ENCODE measurements at places on chromosomes 7 and 10. TPM values are rescaled to one million over a fixed set of nuclear protein-coding genes. Genes with fewer than 3 reads are reported as not detected.
A peak's percentile ranks its signal among the peaks of the same experiment; 100 is the strongest.

DNA sequence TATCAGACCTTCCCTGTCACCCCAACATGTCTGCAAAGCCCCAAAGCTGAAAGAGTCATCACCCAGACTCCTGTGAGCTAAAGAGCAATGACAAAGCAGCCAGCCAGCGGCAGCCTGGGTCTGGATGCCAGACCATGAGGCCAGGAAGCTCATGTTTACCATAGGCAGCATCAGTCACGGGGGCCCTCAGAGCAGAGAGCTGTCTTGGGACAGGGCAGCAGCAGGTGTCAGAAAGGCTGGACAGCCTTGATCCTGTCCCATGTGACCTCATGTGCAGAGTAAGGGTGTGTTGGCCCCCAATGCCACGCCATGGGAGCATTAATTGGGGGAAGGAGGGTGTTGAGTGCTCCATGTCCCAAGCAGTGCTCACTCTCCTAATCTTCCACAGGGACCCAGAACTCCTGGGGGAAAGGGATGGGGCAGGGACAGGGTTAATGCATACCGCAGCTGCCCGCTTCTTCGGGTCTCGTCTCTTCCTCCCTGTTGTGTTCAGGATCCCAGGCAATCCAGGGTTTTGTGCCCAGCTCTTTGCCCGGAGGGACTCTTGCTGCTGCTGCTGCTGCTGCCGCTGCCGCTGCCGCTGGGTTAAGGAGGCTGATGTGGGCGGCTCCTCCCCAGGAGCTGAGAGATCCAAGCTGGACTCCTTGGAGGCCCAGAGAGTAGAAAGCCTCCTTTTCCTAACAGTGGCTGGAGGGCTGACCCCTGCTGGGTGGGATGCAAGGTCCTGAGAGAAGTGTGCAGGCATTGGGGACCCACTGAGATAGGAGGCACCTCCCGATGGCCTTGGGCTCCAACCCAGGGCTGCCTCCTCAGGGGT lies 7.1 kb downstream of the CCDC201 start:
- DNase-seq, result no peak

DNA sequence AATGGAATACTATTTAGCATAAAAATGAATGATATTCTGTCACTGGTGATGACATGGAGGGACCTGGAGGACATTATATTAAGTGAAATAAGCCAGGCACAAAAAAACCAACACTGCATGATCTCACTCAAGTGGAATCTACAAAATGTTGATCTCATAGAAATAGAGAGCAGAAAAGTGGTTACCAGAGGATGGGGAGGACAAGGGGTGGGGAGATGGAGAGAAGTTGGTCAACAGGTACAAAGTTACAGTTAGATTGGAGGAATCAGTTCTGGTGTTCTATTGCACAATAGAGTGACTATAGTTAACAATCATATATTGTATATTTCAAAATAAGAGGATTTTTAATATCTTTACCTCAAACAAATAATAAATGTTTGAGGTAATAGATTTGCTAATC lies 24.7 kb upstream of the SLC18A3 start:
- DNase-seq, result peak; percentile 42

The IFRD1 gene
- 106 TPM for total RNA-seq

DNA sequence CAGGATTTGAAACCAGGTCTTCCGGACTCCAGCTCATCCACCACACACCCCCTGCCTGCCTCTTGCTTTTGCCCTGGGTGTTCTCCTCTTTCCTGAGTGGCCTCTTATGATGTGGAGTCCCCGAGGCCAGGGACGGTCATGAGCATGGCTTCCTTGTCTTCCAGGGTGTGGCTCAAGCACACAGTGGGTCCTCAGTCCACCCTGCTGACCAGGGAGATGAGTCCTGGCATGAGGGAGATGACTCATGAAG lies 32.8 kb downstream of the DNAJB12 start:
- no peak for DNase-seq

- DNase-seq, result no peak
Measured at GRCh38 chr7:43870316-43870715, 999 bp upstream of the MRPS24 start.

The IMMP2L gene
- total RNA-seq, result 14.6 TPM

GRCh38 chr10:111076191-111076681 lies 593 bp upstream of the ADRA2A start:
- peak; percentile 34 for DNase-seq

GRCh38 chr7:16347827-16348192 lies 73.5 kb downstream of the CRPPA start:
- peak; percentile 68 for DNase-seq

- no peak for DNase-seq
Measured at GRCh38 chr10:127585519-127586023, 36.5 kb downstream of the NPS start.

GRCh38 chr7:55469271-55469681 lies 103.0 kb downstream of the VOPP1 start:
- DNase-seq, result no peak

The PRR15 gene
- total RNA-seq, result not detected

The SLIT1 gene
- total RNA-seq, result 0.17 TPM

The NACAD gene
- total RNA-seq, result 1.3 TPM

The HERPUD2 gene
- total RNA-seq, result 32.5 TPM

- DNase-seq, result no peak
Measured at GRCh38 chr7:28802450-28802849, 155.7 kb downstream of the TRIL start.

- DNase-seq, result no peak
Measured at GRCh38 chr10:20233423-20233822, 417.2 kb downstream of the PLXDC2 start.

GRCh38 chr10:124975977-124976514 lies 34.1 kb downstream of the ZRANB1 start:
- DNase-seq, result peak; percentile 71

The CAV1 gene
- 174 TPM for total RNA-seq

GRCh38 chr10:33187427-33187999 lies 147.0 kb downstream of the NRP1 start:
- no peak for DNase-seq

DNA sequence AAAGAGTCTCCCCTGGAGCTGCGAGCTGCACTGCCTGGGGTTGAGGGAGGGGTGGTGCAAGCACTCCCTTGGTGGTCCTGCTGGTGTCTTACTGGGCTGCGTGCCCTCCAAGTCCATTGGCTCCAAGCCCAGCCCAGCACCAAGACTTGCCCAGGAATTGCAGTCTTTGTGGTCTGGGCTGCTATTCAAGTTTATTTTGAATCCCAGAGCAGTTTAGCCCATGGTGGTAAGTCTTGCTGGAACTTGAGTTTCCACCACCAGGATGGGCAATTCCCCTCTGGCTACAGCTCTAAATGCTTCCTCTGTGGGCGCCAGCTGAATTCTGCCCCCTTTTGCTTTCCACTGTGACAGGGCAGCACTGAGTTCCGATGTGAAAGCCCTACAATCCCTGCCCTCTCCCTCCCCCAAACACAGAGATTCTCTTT lies 25.1 kb downstream of the GALNT11 start:
- DNase-seq, result peak; percentile 83

The SCART1 gene
- 1.3 TPM for total RNA-seq

- no peak for DNase-seq
Measured at GRCh38 chr10:125137601-125138438, 22.5 kb downstream of the CTBP2 start.

- no peak for DNase-seq
Measured at GRCh38 chr7:158053183-158053915, 534.3 kb downstream of the PTPRN2 start.

The MRPS17 gene
- 20.8 TPM for total RNA-seq

The HOXA6 gene
- total RNA-seq, result 3.6 TPM

GRCh38 chr10:132443605-132443982 lies 46.6 kb downstream of the PWWP2B start:
- DNase-seq, result peak; percentile 45

- no peak for DNase-seq
Measured at GRCh38 chr10:99605351-99605750, 14.9 kb downstream of the SLC25A28 start.

DNA sequence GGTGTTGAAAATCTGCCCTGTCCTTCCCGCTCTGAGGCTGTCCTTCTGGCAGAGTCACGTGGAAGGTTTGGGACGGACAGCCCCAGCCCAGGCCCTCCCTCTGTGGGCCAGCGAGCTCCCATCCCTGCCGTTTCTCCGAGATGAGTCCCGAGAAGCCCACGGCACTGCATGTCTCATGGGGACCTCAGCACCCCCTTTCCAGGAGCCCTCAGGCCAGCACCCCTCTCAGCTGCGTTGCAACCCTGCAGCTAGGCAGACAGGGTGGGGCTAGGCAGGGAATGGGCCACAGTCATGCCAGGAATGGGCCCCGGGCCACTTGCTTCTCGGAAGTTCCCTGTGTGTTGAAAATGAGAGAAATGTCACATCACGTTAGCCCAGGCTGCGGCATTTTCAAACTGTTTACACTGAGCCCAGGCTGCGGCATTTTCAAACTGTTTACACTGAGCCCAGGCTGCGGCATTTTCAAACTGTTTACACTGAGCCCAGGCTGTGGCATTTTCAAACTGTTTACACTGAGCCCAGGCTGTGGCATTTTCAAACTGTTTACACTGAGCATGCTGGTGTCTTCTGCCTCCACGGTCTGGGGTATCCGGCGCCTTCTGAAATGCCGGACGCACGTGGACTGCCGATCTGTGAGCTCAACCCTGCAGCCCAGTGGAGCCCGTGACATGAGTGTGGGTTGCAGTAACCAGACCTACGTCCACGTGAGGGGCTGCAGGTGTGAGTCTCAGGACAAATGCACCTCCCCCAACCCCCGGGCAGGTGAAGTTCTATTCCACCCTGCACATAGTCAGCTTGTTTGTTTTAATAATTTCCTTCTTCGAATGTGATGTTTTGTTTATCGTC lies 42.6 kb downstream of the FAM20C start:
- peak; percentile 71 for DNase-seq

- no peak for DNase-seq
Measured at GRCh38 chr10:120931999-120932398, 80.8 kb downstream of the WDR11 start.

DNA sequence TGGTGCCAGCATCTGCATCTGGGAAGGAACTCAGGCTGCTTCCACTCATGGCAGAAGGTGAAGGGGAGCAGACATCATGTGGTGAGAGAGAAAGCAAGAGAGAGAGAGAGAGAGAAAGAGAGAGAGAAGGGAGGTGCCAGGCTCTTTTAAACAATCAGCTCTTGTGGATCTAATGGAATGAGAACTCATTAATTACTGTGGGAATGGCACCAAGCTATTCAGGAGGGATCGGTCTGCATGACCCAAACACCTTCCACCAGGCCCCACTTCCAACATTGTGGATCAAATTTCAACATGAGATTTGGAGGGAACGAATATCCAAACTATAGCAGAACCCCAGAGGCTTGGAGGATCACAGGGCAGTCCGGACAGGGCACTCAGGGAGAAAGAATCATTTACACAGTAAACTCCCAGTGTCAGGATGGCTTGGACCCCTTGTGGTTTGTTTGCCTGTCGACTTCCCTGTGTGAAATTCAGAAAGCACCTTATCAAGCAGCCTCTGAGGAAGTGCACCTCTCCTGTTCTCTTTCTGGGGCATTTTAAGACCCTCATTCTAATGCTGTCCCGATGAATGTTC lies 308.5 kb downstream of the REEP3 start:
- DNase-seq, result no peak

GRCh38 chr7:128448751-128449302 lies 6.9 kb upstream of the HILPDA start:
- no peak for DNase-seq

GRCh38 chr10:122140941-122141623 lies 130.0 kb upstream of the BTBD16 start:
- peak; percentile 95 for DNase-seq

DNA sequence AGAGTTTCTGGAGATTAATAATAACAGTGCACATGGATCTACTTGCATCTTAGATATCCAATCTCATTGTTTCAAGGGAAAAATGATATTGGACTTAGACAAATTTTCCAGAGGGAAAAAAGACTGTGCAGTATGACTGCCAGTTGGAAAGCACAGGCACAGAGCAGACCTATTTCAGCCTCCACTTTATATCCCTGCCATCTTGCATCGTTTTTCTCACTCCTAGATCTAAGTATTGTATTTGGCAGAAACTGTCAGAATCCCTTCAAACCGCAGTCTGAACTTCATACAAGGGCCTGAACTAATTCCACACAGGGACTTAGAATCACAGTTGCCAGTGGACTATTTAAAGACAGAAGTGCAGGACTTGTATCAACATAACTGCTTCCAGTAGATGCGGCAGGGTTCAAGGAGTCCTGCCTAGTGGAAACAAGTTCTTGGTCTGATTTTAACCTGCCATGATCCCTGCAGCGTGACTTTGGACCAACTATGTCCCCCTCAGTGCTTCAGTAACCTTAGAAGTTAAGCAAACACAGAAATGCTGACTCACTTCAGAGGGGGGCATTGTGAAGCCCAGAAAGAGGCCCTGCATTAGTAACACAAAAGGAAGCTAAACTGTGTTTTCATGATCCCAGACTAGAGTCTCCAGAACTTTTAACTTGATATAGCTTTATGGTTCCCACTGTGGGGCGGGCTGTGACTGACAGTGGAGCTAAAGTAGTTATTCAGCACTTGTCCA lies 95.7 kb upstream of the PALS2 start:
- DNase-seq, result peak; percentile 92

The ELMO1 gene
- 1.5 TPM for total RNA-seq

The SCIN gene
- total RNA-seq, result 0.17 TPM

- DNase-seq, result no peak
Measured at GRCh38 chr7:138237995-138238394, 161.7 kb downstream of the AKR1D1 start.

GRCh38 chr10:15460661-15461060 lies 89.6 kb upstream of the FAM171A1 start:
- DNase-seq, result no peak

The TRIM74 gene
- not detected for total RNA-seq

DNA sequence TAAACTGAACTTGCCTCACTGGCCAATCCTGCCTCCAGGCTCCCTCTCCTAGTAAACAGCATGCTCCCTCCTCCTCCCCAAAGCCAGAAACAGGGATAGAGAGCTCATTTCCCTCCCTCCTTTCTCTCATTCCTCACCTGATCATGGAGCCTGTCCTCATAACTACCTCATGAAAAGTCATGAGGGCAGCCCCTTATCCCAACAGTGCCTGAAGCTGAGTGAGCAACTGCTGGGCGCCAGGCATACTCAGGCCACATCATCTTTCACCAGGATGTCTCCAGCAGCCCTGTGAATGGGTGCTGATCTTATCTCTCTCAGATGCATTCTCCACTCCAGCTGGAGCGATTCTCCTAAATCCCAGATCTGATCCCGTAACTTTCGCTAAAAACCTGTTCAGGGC lies 307.2 kb downstream of the PRPF18 start:
- DNase-seq, result no peak

- DNase-seq, result peak; percentile 87
Measured at GRCh38 chr7:974820-975681, at the start of gene COX19. TSS of gene COX19 (minus strand) at chr7:975549. CDS start at chr7:975509, 40 bp downstream.

- DNase-seq, result peak; percentile 45
Measured at GRCh38 chr7:44796034-44796503, 412 bp upstream of the PPIA start.

DNA sequence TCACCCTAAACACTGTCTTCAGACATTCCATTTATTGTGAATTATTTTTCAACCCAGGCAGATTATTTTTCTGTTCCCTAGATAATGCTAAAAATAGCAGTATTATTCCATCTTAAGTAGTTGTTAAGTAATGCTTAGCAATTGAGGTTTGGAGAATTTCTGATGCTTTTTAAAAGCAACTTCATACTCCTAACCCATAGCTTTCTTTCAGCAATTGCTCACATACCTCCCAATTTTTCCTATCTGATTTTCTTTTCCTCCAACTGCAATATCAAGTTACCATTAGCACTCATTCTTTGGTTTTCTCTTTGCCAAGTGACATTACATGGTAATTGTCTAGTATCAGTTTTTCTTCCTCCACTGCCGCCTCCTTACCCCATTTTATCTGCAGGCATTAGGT lies 104.7 kb downstream of the GPR85 start:
- no peak for DNase-seq

- DNase-seq, result no peak
Measured at GRCh38 chr10:86282664-86283465, 83.7 kb downstream of the GRID1 start.

Measured in fibroblast of lung (primary cell).